Islet precursor cell (in vitro differentiated cells): ENCODE measurements at places on chromosomes 7 and 10.

GRCh38 chr10:14860791-14861190 is 17.9 kb upstream of the SUV39H2 start:
- no peak for DNase-seq

- DNase-seq = peak; percentile 65
Measured at GRCh38 chr10:11154333-11154732, 136.7 kb downstream of the CELF2 start.

DNA sequence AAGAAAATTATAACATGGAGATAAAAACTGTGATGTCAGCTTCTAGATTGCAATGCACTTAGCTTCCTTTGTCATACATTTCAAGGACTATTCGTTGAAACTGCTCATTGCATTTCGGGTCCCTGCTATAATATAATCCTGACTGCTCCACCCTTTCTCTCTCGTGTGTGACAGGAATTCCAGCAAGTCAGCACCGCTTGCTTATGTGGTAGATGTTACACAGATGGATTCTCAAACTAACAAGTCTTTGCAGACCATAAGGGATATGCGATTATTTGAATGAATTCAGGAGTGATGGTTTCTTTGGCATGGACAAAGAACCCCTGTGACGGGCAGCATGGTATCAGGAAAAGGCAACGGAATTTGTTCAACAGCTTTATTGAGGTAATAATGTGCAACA is 184.0 kb downstream of the GRID1 start:
- no peak for DNase-seq

GRCh38 chr7:27117887-27118491 is 12.6 kb downstream of the HOXA4 start:
- DNase-seq = no peak

GRCh38 chr7:38211486-38211885 is 33.4 kb downstream of the STARD3NL start:
- DNase-seq = no peak

DNA sequence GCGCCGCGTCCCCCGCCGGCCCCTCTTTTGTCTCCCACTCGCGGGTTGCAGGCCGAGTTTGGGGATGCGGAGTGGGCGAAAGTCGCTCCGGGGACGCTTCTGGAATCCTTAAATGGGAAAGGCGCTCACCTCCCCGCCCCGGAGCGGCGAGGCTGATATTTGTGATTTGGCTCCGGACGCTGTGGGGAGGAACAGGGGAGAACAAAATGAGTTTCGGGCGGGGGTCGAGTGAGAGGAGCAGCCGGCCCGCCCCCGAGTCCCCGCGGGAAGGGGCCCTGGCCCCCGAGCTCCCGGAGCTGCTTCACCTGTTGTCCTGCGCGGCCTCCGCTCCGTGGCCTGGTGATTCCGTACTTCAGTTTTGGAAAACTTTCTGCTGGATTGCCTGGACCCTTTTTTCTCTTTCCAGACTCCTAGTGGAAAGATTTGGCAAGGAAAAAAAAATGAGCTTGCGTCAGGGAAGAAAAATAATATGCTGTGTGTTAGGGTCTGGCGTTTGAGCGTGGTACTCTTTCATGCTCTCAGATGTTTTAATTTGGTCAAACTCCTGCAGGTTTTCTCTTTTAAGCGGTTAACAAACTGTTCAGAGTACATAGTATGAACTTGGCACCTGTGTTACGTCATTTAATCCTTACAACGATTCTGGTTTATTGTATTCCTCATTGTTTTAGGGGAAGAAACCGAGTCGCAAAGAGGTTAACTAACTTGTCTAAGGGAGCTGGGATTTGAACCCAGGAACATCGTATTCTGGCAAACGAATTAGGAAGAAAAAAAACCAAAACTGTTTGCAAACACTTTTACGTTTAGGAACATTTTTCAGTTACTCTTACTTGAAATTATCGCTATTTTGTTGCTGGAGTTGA is 924 bp downstream of the BMPR1A start:
- peak; percentile 65 for DNase-seq

- DNase-seq = peak; percentile 98
Measured at GRCh38 chr7:150378115-150378852, 846 bp upstream of the ZNF775 start.

GRCh38 chr7:22879280-22879679 is 56.6 kb upstream of the TOMM7 start:
- no peak for DNase-seq

GRCh38 chr10:85596389-85596788 is 770.2 kb downstream of the GRID1 start:
- DNase-seq = no peak
